Substantia nigra (tissue), 51 donors: ENCODE measurements at places on chromosomes 11 and 22.

DNA sequence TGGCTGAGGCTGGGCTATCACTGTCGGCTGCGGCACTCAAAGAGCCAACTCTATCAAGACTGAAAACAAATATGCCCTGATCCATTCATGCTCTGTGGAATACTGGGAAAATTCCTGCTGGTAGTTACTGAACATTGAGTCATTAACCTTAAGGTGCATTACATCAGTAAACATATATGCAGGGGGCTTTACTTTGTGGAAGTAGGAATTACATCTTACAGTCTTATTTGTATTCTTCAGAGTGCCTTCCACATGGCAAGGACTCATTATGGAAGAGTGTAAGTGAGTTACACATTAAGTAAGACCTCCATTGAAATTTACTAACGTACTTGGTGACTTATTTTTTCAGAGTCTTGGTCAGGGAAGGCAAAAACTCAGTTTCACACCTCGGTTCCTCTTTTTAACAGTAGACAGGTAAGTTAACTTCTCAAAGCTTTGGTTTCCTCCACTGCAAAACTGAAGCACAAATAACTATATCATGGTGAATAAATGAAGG is 4.5 kb downstream of the OR5B21 start:
- no peak for DNase-seq

DNA sequence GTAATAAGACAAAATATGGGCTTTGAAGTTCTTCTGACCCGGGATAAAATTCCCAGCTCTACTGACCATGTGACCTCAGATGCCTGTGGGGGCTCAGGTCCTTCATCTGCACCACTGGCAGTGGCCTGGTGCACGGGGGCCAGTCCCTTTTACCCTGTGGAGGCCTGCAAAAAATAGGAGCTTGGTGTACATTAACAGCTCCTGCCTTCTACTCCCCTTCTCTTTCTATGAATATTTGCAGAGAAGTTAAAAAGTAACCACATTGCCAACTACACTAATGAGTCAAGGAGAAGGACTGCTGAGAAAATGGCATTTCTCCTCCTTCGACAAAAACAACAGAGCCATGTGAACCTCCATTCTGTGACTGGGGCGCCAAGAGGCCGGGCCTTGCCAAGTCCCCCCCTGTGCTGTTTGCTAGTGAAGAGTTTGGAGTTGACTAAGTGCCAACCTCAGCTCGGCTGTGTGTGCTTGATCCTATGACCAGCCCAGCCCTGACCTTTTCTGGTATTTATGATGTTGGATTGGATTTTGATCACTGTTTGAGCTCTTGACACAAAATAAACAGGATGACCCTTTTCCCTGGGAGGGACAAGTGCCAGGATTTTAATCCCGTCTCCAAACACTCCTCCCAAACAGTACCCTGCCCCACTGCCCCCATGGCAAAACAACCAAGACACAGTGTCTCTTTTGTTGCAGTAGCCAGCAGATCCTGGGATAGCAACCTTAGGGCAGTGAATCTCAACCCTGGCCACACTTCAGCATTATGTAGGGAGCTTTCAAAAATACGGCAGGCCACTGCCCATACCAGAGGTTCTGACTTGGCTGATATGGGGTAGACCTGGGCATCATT is 380.1 kb downstream of the LARGE1 start:
- DNase-seq, result no peak

- no peak for DNase-seq
Measured at GRCh38 chr11:110435780-110436717, 6.3 kb downstream of the FDX1 start.

- no peak for DNase-seq
Measured at GRCh38 chr11:69923641-69924307, 104.6 kb upstream of the FGF3 start.

DNA sequence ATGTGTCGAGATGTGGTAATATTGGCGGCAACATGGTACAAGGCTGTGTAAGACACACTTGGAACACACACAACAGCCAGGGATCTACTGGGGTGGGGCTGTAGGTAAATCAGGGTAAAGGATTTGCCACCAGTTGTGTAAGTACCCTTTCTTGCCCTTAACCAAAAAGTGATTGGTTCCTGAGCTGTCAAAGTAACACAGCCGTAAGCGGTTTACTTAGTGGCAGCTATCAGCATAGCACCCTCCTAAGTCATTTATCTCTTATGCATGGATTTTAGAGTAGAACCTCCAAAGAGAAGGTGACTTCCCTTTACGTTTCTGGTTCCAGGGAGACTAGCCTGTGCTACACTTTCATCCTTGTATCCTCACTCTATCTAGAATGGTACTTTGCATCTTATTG is 57.2 kb downstream of the SPECC1L start:
- DNase-seq, result no peak

GRCh38 chr11:117519170-117519569 is 191.5 kb downstream of the CEP164 start:
- DNase-seq, result no peak

GRCh38 chr11:788953-789940 is 643 bp downstream of the CEND1 start:
- DNase-seq, result no peak

DNA sequence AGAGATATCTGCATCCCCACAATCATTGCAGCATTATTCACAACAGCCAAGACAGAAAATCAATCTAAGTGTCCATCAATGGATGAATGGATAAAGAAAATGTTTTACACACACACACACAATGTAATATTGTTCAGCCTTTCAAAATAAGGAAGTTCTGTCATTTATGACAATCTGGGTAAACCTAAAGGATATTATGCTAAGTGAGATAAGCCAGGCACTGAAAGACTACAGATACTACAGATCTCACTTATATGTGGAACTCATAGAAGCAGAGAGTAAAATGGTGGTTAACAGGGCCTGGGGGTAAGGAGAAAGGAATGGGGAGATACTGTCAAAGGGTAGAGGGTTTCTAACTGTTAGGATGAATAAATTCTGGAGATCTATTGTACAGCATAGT is 36.0 kb upstream of the EED start:
- DNase-seq, result no peak

DNA sequence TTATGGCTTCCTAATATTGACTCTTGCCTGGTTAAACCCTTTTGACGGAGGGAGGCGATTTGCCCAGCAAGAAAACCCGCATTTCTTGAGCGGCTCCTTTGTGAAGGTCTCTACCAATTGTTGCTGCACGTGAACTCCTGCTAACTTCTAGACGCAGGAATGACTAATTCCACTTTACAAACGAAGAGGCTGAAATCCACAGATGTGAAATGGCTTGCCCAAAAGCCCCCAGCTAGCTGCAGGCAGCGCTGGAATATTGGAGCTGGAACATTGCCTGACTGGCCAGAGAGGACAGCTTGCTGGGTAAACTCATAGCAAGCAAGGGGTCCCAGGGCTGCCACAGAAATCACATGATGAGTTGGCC is 542 bp downstream of the GCAT start:
- no peak for DNase-seq

DNA sequence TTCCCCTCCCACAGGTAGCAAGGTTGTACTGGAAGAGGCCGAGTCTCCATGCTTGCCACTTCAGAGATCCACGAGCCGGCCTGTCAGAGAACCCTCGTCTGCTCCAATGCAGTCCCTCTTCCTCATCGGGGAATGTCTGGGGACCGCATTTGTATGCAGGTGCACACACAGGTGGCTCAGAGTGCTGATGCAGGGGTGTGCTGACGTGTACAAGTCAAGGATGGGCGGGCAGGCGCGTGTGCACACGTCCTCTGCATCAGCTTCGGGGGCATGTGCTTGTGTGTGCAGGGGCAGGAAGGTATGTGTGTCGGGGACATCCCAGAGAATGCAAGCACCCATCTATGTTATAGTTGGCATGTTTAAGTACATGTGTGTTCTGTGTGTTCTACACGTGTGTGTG is 49.4 kb downstream of the ELFN2 start:
- DNase-seq, result no peak

GRCh38 chr11:75779960-75780359 is 11.4 kb downstream of the DGAT2 start:
- DNase-seq, result no peak
